ENCODE measurements at places on chromosomes 5 and 9. TPM values are rescaled to one million over a fixed set of nuclear protein-coding genes. Genes with fewer than 3 reads are reported as not detected.

ENHO gene
- 0.22 TPM for total RNA-seq

CTNND2 gene
- not detected for total RNA-seq

OR1J2 gene
- not detected for total RNA-seq

CENPH gene
- 21.1 TPM for total RNA-seq

CDKN2B-AS1 gene
- total RNA-seq = 1.4 TPM

DBH gene
- not detected for total RNA-seq

SMIM33 gene
- total RNA-seq = 0.13 TPM

YTHDC2 gene
- total RNA-seq = 43.4 TPM

PCDHB13 gene
- total RNA-seq = 0.22 TPM

SARDH gene
- 0.40 TPM for total RNA-seq

PHF24 gene
- total RNA-seq = not detected
